ENCODE measurements at places on chromosomes 2 and 18.

DNA sequence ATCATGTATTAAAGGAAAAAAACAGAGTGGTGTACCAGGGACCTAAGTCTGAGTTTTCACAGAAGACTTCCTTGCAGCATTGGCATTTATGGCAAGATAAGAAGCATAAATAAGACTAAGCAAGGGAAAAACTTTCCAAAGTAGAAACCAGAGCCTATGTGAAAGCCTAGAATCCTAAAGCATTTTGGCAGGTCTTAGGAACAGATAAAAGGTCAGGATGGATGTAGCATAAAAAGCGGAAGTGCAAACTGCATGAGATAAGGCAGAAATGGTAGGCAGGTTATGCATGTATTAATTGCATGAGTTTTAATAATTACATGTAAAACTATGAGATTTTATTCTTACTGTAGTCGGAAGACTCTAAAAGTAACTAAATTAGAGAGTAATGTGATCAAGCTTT lies 596.5 kb downstream of the SUCLG1 start:
- DNase-seq, result no peak

DNA sequence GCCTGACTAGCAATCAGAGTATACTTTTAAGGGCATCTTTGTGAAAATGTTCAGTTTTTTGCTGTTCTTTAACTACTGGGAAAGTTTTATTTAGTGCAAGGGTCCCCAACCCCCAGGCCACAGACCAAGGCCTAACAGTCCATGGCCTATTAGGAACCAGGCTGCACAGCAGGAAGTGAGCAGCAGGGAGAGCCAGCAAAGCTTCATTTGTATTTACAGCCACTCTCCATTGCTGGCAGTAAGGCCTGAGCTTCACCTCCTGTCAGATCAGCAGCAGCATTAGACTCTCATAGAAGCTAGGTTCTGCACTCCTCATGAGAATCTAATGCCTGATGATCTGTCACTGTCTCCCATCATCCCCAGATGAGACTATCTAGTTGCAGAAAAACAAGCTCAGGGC lies 17.1 kb upstream of the NR4A2 start:
- DNase-seq, result no peak

DNA sequence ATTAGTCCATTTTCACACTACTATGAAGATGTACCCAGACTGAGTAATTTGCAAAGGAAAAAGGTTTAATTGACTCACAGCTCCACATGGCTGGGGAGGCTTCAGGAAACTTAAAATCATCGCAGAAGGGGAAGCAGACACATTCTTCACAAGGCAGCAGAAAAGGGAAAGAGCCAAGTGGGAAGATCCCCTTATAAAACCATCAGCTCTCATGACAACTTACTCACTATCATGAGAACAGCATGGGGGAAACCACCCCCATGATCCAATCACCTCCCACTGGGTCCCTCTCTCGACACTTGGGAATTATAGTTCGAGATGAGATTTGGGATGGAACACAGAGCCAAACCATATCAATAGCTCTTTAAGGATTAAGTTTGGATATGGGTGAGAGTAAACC lies 246.1 kb upstream of the CYRIA start:
- DNase-seq, result peak; percentile 17

GRCh38 chr2:230891064-230891463 lies 26.3 kb downstream of the ITM2C start:
- DNase-seq, result no peak

GRCh38 chr2:180322781-180323180 lies 315.7 kb upstream of the CWC22 start:
- no peak for DNase-seq

DNA sequence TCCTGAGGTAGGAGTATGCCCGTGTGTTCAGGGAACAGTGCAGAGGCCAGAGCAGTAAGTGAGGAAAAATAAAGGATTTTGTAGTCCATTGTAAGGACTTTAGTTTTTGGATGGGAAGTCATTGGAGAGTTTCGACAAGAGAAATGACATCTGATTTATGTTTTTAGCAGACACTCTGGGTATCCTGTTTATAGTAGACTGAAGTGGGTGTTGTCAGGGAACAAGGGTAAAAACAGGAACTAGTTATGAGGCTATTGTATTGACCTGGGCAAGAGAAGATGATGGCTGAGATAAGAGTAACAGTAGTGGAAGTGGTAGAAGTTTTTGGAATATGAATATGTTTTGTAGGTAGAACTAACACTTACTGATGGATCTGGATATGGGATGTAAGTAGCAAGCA lies 59.8 kb downstream of the GTF2A1L start:
- DNase-seq, result no peak

DNA sequence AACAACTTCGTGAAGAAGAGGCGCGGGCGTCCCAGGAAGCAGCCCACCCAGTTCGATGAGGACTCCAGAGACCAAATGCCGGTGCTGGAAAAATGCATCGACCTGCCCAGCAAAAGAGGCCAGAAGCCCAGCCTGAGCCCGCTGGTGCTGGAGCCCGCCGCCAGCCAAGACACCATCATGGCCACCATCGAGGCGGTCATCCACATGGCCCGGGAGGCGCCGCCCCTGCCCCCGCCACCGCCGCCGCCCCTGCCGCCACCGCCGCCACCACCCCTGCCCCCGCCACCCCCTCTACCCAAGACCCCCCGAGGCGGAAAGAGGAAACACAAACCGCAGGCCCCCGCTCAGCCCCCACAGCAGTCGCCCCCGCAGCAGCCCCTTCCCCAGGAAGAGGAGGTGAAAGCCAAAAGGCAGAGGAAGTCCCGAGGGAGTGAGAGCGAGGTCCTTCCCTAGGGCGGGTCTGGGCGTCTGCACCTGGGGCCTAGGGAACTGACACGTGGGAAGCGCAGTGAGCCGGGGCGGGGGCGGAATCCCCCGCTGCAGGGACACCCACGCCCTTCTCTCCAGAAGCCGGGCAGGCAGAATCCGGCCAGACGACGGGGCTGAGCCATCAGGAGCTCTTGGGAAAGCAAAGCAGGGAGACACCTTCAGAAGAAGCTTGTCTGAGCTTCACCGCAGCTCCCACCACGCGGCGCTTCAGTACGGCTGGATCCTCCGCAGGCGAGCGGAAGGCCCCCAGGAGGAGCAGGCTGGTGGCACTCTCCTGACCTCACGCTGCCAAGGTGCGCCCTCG lies 382.8 kb downstream of the SETBP1 start:
- no peak for DNase-seq

DNA sequence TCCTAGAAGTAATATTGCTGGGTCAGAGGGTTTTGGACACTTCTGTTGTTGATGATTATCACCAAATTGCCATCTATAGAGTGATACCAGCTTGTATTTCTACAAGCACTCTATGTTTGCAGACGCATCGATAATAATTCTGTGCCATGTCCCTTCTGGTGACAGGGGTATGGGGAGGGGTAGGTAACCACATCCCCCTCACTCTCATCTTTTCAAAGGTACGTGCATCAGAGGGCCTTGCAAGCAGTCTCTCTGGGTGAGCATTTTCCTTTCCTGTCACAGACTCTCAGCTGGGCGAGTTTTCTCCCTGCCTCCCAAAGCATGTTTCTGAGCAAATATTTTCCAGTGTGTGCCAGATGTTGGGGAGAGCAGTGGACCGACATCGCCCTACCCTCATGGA lies 98.0 kb downstream of the SMAD7 start:
- no peak for DNase-seq

DNA sequence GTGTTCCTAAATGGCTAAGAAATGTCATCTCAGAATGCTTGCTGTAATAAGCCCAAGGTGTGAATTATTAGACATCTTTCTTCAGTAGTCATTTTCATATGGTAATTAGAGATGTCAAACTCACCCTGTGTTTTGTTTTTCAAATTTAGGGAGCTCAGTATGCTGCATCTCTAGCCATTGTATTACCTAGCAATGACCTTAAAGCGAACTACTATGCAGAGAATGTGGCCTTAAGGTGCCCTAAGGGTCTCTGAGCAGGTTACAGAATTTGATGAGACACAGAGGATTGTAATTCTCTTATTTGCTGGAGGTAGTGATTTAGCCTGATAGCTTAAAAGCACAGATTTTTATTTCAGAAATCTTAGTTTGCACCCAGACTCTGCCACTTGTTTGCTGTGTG lies 1052.6 kb upstream of the DDX18 start:
- DNase-seq, result no peak

- no peak for DNase-seq
These were observed 13.6 kb downstream of the ABI2 start for GRCh38 chr2:203341741-203342310.
